ENCODE measurements at places on chromosomes 5 and 9. TPM values are rescaled to one million over a fixed set of nuclear protein-coding genes. Genes with fewer than 3 reads are reported as not detected.

Gene ADGRV1
- total RNA-seq: 0.04 TPM

Gene MARVELD2
- total RNA-seq: 4.7 TPM

Gene WDR38
- 0.07 TPM for total RNA-seq

Gene SELENOP
- total RNA-seq: 0.40 TPM

Gene GLDC
- 19.4 TPM for total RNA-seq

Gene TRPM6
- total RNA-seq: 0.07 TPM

Gene MSX2
- total RNA-seq: 0.21 TPM

Gene OR2Y1
- not detected for total RNA-seq

Gene CXCL14
- not detected for total RNA-seq

Gene SH2D3C
- 58.3 TPM for total RNA-seq

Gene IRGM
- total RNA-seq: not detected

Data from pulmonary artery endothelial cell (primary cell).